ENCODE measurements at places on chromosomes 12 and 14.

- DNase-seq: peak; percentile 29
These were observed 58.9 kb downstream of the DDX51 start for GRCh38 chr12:132085291-132085635.

DNA sequence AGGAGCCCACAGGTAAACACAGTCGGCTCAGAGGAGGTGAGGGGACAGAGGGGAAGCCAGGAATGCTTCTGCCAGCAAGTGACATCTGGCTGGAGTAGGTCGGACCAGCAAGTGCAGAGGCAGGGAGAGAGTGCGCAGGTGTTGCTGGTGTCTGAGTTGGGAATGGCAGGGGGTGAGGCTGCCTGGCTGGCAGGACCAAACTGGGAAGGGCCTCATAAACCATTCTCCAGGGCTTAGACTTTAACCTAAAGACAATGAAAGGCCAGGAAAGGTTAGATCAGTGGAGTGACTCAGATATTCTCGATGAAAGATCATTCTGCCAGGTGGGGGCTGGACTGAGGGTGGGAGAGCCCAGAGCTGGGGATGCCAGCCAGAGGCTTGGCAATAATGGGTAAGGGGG is 66.4 kb downstream of the ITPK1 start:
- no peak for DNase-seq

DNA sequence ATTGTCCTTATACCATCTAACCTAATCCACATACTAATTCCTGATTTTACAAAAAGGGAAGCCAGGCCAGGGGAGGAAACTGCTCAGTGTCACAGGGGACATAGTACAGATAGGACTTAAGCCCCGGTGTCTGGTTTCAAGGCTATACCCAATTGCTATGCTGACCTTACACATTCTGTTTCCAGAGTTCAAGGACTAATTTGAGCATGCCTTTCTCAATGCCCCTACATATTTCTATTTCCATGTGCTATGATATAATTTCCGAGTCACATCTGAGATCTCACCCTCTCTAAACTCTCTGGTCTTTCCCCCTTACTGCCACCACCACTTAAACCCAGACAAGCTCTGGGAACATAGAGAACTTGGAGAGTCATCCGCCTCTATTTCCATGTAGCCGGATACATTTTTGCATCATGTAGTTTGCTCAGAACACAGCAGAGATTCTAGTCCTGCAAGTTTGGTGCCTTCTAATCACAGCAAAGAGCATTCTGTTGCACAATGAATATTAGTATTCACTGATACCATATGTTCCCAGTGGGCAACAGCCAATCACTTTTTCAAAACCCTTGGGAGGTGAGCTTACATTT is 34.2 kb downstream of the PPM1H start:
- DNase-seq: no peak

GRCh38 chr12:26431211-26431610 is 235.8 kb downstream of the SSPN start:
- DNase-seq: no peak

GRCh38 chr14:58690801-58691516 is 53.2 kb downstream of the DACT1 start:
- no peak for DNase-seq

DNA sequence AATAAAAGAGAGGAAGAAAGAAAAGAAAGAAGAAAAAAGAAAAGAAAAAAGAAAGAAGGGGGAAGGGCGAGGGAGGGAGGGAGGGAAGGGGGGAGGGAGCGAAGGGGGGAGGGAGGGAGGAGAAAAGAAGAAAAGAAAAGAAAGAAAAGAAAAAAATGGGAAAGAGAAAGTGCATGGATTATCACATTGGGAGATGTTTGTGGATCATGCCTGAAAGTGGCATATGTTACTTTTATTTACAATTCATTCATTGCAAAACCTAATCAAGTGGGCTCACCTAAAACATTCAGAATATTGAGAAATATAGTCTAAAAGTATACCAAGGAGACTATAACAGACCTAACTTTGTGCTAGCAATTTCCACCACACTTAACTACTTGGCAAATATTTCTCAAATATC is 246.9 kb upstream of the SYT1 start:
- DNase-seq: no peak

- peak; percentile 12 for DNase-seq
These were observed at the start of gene PTGDR for GRCh38 chr14:52267501-52268278. PTGDR (plus strand) TSS chr14:52267698; CDS start chr14:52267815, 117 bp downstream.

GRCh38 chr14:46322730-46323403 is 328.7 kb downstream of the RPL10L start:
- DNase-seq: no peak

- DNase-seq: no peak
These were observed 41.4 kb upstream of the TUNAR start for GRCh38 chr14:95835121-95835730.

DNA sequence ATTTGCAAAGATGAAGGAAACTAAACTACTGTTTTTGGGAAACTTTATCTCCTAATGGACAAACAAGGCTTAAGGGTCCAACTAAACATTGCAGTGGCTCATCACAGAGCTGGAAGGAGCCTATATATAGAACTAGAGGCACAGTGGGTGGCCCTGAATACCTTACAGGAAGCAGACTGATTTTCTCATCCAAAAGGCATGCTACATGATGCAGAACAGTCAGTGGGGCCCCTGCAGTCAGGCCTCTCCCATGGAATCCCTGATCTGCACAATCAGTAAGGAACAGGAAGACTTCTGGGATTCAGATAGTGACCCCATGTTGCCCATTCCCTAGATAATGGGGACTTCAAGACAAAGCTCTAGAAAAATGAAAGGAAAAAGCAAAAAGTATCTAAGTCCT is 1.9 kb upstream of the LLPH start:
- DNase-seq: peak; percentile 74

DNA sequence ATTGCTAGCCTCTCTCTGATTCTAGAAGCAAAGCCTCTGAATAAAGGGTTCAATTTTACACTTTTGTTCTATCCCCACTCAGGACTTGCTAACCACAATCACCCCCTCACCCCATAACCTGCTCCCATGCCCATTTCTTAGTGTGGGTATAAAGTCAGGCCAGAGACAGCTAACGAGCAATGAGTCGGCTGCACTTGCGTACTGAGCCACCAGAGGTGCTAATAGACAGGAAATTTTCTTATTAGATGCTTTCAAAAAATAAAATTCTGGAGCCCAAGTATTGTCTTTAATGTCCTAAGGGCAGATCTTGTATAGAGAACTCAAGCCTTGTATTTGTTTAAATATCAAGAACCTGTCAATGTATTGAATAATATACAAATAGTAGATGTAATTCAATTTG is 256.9 kb downstream of the SYT1 start:
- no peak for DNase-seq

- DNase-seq: no peak
These were observed 113.1 kb downstream of the FBXL14 start for GRCh38 chr12:1481326-1481725.

DNA sequence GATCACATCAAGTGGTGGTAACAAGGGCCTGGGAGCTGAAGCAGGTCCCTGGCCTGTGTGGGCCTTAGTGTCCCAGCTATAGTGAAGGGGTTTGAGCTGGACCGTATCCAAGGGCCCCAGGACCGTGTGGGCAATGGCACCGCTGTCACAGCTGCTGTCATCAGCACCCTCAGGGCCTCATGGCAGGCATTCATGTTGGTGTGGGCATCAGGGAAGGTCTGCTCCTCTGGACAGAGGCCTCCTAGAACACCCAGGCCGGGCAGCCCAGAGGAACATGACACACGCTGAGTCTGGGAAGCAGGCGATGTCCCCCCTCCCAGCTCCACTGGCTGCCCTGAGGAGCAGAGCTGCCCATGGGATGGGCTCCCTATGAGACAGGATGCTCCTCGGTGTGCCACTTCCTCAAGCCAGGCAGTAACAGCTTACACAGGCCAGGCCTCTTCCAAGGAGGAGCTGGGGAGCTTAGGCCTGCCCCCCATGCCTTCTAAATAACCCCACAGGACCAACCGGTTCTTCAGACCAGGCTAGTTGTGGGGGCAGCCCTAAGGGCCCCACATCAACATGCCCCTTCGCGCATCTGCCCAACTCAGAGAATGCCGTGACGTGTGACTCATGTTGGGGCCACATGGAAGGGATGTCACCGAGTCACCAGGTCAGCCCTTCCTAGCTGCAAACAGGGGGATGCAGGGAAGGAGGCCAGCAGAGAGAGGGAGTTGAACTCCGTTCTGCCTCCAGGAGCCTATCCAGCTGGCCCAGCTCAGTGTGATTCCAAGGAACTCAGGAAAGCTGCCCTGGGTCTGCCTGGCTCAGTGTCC is 80.4 kb downstream of the PITPNM2 start:
- DNase-seq: no peak

- peak; percentile 96 for DNase-seq
These were observed 241 bp upstream of the PALS1 start for GRCh38 chr14:67240978-67241410.

DNA sequence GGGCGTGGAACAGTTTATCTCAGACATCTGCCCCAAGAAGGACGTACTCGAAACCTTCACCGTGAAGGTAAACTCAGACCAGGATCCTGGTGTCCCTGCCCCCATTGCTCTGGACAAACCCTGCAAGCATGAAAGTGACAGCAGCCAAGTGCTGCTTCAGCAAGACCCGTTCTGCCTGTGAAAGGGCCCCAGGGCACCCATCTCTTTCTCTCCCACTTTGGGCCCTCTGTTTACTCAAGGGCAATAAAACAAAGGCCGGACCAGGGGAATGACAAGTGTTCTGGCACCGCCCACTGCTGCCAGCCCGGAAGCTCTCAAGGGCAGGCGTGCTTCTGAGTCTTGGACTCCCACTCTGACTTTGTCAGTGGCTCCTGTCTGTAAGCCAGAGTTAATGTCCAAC is 35.3 kb downstream of the CD9 start:
- DNase-seq: no peak

DNA sequence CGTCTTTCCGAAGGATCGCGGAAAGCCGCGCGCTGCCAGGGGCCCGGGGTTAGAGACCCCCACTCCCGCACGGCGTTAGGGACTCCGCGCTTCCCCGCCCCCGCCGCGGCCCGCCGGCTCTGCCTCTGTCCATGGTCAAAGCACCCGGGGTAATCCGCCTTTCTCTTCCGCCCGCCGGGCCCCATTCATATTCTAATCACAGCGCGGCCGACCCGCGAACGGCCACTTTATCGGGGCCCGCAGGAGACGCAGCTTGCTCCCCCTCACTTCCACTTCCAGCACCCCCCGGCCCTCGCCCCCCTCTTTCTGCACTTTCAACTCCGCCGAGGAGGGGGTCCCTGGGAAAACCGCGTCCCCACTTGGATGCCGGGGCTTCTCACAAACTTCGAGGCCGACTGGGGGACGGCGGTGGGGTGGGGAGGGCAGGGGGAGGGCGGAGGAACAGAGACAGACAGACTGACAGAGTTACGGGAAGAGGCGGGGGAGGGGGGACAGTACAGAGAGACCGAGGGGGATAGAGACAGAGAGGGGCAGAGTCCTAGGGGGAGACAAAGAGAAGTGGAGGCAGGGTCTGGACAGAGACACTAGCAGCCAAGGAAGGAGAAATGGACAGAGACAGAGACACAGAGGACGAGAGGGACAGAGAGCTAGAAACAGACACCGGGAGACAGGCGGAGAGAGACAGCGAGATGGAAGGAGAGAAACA is 1.1 kb upstream of the RFX4 start:
- peak; percentile 70 for DNase-seq

GRCh38 chr14:23202001-23202400 is 18.5 kb upstream of the SLC7A8 start:
- DNase-seq: no peak

DNA sequence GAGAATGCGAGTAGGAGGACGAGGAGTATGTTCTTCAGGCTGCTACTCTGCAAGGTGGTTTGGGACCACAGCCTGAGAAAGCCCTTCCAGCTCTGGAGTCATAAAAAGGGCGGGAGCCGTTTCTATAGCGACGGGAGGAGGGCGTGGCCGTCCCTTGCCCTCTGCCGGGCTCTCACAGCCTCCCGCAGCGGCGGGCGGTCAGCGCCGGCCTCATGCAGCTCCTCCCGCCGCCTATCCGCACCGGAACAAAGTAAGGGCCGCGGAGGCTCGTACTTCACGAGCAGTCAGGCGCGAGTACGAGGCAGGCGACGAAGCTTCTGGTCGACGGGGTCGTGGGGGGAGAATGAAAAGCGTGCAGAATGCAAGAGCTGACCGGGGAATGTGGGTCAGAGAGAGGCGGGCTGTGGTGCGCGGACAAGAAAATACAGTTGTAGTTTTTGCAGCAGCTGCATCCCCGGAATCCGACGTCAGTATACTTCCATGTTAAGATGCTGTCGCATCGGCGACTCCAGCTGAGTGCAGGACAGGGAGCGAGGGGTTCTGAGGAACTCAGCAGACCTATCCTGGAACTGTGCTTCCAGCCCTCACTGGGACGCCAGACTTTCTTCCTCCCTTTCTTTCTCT is at the start of gene DYRK4:
Gene DYRK4 (plus strand): TSS at position 175 of the 624 bp plus-strand sequence. CDS start 38 bp downstream, at position 213.
- peak; percentile 85 for DNase-seq

DNA sequence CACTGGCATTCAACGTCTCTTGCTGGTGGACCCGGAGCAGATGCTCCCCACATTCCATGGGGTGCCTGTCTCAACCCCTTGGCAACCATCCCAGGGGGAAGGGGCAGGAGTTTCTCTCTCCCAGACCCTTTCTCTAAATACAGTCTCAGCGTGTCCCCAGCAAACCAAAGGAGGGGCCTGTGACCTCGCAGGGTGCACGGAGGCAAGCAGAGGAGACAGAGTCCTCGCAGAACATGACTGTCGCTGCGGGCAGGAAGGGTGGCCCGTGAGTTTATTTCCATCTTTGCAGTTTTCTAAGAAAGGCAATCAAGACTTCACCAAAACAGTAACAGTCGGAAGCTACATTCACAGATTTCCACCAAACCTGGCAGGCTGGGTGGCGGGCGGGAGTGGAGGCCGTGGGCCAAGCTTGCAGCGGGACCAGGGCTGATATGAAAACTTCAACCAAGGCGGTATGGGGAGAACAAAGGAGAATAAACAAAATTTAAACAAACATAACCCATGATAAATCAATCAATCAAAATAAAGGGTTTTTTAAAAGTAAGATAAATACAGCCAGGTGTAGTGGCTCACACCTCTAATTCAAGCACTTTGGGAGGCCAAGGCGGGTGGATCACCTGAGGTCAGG is 18.6 kb downstream of the BRF1 start:
- DNase-seq: no peak

DNA sequence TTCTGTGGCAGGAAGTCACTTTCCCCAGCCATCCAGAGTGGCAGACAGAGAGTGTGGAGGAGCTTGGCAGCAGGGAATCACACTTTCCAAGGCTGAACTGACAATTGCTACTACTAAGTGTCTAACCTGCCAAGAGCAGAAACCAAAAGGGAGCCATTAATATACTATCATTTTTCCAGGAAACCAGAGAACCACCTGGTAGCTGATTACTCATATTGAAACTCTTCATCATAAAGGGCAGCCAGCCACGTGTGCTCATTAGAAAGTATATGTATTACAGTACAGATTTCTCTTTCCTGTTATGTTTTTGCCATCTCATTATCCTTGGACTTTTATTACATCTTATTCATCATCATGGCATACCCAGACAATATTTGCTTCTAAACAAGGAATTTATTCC is 374.9 kb downstream of the GXYLT1 start:
- DNase-seq: no peak
